Cortex of kidney (tissue), 1 donor: ENCODE measurements at places on chromosomes 6 and 20.

DNA sequence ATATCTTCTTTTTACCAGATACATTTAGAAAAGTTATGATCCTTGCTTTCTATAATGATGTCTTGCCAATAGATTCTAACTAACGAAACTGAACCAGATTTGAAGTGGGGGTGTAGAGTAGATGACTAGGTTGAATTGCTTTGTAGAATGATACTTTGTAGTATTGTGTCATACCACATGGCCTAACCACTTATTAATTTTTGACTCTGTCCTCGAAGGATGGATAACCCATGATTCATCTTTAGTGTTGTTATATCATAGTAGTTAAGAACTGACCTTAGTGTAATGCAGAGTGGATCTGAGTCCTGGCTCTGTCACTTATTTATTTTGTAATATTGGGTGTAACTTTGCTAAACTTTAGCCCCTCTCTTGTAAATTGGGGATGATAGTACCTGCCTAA is 4.5 kb downstream of the PHF3 start:
- no peak for DNase-seq

DNA sequence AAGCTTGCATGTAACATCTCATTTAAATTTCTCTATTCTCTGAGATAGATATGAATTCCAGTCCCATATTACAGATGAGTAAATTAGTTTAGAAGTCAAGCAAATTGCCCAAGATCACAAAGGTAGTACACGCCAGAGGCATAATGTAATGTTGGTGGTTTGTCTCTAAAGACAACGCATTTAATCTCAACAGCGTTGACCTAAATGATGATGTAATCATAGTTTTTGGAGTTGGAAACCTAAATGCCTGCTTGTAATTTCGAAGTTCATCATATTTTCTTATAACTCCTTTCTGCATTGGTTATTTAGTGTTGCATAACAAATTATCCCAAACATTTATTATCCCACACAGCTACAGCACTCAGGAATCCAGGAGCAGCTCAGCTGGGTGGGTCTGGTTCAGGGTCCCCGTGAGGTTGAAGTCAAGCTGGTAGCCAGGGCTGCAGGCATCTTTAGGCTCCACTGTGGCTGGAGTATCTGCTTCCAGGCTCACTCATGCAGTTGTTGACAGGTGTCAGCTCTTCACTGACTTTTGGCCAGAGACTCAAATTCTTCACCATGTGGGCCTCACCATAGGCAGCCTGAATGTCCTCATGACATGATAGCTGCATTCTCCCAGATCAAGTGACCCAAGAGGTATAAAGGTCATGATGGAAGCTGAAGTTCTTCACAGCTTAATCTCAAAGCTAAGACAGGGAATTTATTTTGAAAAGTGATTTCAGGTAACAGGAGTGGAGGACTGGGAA is 122.0 kb upstream of the SPTLC3 start:
- DNase-seq: no peak

DNA sequence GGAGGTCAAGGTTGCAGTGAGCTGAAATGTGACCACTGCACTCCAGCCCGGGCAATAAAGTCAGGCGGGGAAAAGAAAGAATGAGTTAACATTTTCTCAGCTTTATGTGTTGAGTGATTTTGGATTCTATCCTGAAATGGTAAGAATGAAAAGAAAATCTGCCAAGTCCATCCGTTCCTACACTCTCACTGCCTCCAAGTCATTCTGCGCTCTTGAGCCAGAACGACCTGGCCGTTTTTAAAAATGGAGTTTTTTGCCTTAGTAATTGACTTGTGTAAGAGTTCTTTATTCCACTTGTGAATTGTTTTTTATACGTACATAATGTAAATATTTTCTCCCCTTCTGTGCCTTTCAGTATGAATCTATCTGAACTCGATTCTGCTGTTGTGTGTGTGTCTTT is 28.7 kb downstream of the DNAJC5 start:
- no peak for DNase-seq

GRCh38 chr20:7291323-7291943 is 523.9 kb downstream of the BMP2 start:
- no peak for DNase-seq

DNA sequence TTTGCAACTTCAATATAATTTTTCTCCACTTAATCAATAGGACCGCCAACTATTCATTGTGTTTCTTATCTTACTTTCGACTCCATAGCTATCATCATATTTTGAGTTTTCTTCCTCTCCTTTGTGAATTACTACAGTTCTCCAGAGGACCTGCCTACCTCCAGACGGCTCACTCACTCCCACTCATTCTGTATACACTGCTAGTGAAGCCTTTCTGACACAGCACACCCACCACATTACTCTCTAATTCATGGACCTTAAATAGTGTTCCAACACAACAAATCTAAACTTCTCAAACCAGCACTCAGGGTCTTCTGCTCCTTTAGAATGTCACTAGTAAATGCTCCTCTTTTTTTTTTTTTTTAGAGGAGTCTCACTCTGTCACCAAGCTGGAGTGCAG is 23.8 kb downstream of the FKBP5 start:
- no peak for DNase-seq

DNA sequence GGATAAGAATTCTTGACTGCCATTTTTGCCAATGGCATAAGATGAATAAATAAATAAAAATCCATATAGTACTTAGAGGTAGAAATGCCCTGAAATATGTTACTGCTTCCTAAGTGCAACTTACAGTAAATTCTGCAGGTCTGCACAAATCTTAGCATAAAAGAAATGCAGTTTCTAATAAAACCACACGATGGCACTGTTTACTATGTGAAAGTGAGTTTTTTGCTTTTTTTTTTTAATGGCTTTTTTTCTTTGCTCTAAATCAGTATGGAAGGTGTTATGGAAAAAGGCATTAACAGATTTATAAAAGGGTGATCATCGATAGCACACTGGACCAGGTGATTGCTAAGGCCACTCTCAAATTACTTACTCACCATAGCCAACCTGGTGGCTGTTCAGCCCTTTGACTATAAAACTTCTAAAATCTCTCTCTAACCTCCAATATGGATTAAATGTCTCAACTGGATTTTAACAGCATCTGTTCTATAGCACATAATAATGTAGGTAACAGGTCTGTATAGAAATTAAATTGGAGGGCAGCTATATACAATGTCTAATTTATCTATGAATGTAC is 45.8 kb downstream of the AHI1 start:
- DNase-seq: no peak

DNA sequence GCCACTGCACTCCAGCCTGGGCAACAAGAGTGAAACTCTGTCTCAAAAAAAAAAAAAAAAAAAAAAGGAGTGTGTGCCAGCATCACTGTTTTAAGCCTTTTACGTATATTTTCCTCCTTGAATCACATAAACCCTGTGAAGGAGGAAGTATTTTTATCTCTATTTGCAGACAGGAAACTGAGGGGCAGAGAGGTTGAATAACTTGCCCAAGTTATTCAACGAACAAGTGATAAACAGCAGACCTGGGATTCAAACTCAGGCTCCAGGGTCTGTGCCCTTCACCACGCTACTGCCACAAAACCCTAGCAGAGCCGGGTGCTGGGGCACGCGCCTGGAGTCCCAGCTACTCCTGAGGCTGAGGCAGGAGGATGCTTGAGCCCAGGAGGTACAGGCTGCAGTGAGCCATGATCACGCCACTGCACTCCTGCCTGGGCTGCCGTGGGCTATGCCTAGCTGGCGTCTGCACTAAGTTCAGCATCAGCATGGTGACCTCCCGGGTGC is 9.4 kb upstream of the AVP start:
- no peak for DNase-seq

- no peak for DNase-seq
Observed at GRCh38 chr20:1761116-1761515, 103.5 kb upstream of the SIRPG start.

GRCh38 chr6:37251211-37251780 is 6.3 kb upstream of the TBC1D22B start:
- DNase-seq: no peak
